Kidney glomerular epithelial cell (primary cell): ENCODE measurements at places on chromosomes 1 and 21.

GRCh38 chr1:15797614-15798390 is 9.6 kb downstream of the UQCRHL start:
- DNase-seq = no peak

- DNase-seq = peak; percentile 74
Observed at GRCh38 chr1:212260557-212261355, 24.5 kb upstream of the PPP2R5A start.

DNA sequence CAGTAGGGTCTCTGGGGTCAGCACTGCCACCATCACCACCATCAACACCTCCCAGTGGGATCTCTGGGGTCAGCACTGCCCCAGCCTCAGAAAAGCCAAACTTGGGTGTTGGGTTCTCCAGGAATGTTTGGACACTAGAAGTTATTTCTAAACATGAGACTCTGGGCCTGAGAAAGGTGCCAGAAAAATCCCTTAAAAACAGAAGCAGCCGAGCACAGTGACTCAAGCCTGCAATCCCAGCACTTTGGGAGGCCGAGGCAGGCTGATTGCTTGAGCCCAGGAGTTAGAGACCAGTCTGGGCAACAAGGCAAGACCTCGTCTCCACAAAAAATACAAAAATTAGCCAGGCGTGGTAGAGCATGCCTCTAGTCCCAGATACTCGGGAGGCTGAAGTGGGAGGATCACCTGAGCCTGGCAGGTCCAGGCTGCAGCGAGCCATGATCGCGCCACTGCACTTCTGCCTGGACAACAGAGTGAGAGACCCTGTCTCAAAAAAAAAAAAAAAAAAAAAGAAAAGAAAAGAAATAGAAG is 470 bp downstream of the PTAFR start:
- no peak for DNase-seq

DNA sequence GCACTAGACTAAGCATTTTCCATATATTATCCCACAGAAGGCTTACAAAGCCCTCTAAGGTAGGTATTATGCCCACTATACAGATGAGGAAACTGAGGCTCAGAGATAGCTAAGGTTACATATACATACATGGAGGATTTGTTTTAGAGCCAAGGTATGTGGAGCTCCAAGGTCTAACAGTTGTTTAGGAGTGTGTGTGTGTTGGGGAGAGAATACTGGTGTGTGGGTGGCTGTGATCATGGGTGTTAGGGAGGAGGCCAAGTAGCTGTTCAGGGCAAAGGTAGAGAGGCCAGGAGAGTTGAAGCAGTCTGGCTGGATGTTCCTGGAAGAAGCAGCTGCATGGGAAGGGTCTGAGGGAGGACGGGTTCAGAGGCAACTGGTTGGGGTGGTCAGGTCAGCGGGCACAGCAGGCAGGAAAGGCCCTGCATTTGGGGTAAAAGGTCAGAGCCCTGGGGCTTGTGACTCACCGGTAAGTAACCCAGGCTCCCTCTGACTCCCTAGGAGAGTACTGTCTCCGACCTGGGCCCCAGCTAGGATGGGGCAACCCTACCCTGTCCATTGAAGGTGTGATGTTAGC is 5.1 kb upstream of the LDLRAP1 start:
- no peak for DNase-seq

GRCh38 chr1:63704443-63704842 is 69.4 kb upstream of the ROR1 start:
- peak; percentile 42 for DNase-seq

DNA sequence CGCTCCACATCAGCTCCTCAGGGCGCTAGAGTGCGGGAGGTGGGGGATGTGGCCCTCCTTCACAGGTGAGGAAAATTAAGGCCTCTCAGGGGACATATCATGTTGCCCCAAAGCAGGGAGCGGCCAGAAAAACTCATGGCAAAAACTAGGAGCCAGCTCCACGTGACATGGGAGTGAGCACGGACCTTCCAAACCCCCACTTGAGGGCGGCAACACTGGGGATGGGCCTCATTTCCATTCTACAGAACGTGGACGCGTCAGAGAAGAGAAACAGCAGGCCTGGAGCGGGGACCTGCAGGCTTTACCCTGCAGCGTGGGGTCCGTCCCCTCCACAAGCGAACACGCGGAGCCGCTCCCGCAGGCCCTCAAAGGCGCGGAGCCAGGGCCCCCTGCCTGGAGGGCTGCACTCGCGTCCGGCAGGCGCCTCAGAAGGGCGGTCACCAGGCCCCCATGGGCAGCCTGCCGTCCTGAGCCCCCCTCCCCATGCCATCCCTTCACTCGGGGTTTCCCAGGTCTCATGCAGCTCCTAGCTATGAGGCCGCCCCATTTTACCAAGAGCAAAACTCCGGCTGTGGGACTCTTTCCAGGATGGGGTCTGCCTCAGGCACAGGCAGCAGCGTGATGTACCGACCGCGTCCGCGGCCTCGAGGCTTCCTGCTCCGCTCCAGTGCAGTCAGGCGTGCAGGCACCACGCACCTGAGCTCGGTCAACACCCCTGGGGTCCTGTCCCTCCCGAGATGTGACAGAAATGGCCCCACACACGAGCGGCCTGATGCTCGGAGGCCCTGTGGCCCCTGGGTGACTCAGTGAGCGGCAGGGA is 5.5 kb downstream of the CFAP410 start:
- DNase-seq = no peak

DNA sequence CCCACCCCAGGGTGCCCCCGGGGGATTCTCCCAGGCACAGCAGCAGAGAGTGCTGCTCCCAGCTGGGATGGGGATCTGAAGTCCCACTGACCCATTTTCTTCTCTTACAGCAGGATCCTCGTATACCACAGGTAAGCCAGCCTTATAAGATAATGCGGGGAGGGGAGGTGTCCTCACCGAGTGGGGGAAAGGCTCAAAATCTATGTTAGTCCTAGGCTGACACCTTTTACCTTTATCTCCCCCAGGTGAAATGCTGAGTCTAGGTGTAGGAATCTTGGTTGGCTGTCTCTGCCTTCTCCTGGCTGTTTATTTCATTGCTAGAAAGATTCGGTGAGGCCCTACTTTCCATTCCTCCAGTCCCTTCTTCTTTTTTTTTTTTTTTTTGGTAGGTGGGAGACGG is 5.3 kb downstream of the APH1A start:
- no peak for DNase-seq

GRCh38 chr1:30232288-30232899 is 491.0 kb downstream of the MATN1 start:
- no peak for DNase-seq

GRCh38 chr1:44636083-44636687 is 38.1 kb downstream of the TMEM53 start:
- DNase-seq = no peak

GRCh38 chr1:205631010-205631767 is 622 bp downstream of the ELK4 start:
- DNase-seq = peak; percentile 79

DNA sequence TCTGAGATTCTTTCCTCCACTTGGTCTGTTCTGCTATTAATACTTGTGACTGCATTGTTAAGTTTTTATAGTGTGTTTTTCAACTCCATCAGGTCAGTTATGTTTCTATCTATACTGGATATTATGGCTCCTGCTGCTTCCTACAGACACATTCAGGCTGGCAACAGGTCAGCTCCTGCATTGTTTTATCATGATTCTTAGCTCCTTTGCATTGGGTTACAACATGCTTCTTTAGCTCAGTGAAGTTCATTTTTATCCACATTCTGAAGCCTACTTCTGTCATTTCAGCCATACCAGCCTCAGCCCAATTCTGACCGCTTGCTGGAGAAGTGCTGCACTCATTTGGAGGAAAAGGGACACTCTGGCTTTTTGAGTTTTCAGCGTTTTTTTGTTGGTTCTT is 37.3 kb upstream of the F3 start:
- no peak for DNase-seq

GRCh38 chr1:110309767-110310166 is 29.4 kb upstream of the RBM15 start:
- peak; percentile 83 for DNase-seq

DNA sequence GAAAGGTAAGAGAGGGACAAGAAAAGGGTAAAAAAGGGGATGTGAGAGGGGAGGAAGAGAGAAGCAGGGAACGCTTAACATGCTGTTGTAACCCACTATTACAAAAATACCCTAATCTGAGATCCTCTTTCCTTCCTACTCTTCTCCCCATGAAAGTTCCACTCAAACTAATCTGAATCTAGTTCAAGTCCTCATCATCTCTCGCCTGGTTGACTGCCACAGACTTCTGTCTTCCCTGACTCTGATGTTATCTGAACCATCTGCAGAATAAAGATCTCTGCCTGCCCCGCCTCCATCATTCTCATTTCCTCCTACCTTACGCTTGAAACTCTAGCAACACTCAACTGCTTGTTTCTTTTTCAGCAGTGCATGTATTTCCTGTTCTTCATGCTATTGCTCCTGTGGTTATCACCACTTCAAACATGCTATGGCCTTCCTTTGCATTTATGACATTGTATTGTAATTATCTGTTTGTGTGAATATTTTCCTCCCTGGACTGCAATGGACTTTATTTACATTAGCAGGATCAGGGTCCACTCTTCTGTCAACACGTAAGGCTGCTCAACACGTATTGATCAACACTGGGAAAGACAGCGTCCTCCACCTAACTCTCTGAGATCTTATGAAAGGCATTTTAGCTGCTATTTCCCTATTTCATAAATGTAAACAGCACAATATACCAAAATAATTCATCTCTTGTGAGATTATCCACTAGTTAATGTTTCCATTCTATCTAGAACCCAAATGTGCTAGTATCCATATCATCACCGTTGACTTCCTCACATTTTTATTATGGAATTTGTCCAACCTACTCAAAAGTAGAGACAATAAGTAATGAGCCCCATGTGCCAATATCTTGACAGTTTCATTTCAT is 215.5 kb upstream of the USP25 start:
- no peak for DNase-seq

DNA sequence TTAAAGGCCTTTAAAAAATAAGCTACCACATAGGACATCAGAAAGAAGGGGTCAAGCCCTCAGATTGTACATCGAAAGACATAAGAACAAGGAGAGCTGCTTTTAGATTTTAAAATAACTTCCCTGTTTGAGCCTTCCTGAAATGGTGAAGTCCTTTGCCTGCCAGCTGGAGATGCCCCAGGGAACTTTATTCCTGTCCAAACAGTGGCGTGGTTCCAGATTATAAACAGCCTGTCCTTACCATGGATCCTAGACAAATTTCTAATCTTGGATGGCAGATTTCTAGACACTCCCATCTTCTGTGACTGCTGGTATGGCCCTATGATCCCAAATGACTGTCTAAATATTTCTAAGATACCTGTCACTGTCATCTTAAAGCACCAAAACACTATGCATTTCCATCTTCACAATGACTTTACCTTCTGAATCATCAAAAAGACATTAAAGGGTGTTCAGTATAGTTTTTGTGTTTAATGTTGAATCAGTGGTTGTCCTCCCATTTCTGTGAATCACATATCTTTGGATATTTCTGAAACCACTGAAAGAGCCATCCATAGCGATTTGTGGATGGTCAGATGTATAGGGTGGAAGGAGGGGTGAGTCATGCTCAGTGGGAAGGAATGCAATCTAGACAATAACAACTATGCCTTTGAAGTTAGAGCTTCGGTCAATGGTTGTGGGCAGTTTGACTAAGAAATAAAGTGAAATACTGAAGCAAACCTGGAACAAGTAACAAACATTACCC is 23.2 kb downstream of the ILDR2 start:
- DNase-seq = peak; percentile 57

GRCh38 chr1:226656201-226656600 is 82.9 kb downstream of the ITPKB start:
- no peak for DNase-seq

GRCh38 chr1:183885142-183885735 is 80.3 kb downstream of the RGL1 start:
- no peak for DNase-seq

DNA sequence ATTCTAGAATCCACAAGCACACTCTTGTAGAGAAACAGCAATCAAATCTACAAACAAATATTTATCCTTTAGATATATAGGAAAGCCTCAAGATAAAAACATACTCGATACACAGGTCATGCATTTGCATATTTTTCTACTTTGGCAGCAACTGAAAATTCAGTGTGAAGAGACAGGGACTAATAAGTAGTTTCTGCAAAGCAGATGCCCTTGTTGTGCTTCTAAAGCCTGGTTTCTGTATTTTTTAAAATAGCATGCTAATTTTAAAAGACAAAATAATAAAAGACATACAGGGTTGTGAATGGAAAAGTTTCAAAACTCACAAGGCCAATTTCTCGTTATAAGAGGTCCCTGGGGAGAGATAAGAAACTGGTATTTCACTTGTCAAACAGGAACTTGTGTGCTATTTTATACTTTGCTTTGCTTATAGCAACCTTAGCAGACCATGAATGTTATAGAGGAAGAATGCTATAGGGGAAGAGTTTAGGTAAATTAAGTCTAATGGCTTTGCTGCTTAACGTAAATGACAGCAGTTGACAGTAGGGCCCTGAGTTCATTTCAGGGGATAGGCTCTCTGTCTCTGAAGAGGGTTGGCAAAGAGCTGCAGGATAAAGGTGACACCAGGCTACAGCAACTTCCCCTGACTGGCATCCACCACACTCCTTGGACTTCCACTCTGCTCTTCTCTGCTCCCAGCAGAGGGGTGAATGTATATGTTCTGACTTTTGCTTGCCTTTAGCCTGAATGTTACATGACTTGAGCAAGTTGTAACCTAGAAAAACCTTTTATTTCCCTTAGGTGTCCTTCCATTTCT is 9.4 kb upstream of the RGS13 start:
- no peak for DNase-seq

GRCh38 chr1:42825036-42825851 is 8.0 kb upstream of the SVBP start:
- no peak for DNase-seq

GRCh38 chr1:1889847-1890505 is 911 bp downstream of the GNB1 start:
- no peak for DNase-seq

GRCh38 chr1:178536844-178537371 is 24.0 kb downstream of the TEX35 start:
- DNase-seq = peak; percentile 69

DNA sequence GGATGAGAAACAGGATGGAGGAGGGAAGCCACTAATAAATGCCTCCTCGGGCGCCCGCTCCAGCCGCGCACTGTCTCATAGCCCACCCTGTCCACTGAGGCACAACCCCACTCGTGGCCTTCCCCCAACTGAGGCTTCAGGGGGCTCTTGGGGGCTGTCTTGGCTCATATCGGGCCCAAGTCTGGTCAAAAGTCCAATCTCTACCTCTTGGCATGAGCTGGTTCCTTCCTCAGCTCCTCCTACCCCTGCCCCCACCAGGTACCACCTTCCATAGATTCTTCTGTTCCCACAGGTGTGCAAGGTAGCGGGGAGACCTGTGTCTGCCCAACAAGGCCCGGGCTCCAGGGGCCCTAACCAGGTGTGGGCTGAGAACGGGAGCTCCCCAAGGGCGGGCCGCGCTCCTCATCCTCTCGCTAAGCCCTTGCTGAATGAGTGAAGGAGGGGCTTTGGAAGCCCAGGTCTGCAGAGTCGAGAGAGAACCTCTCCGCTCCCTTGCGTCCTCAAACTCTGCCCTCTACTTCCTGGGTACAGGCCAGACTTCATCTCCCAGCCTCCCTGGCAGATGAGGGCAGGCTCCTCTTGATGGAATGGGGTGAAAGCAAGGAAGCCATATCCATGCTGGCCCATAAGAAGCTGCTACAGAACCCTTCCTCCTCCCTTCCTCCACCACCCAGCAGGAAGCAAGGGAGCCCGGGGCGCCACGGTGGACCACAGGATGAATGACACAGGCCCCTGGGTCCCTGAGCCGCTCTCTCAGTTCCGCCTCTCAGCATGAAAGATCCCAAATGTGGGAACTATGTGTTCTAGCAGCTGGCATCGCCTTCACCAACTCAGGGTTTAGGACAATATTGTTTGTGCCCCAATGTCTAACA is 74.7 kb downstream of the PSMG1 start:
- DNase-seq = no peak
